Activated CD4-positive, alpha-beta T cell treated with anti-CD3 and anti-CD28 coated beads for 36 hours (primary cell): ENCODE measurements at places on chromosomes 5 and 9.

DNA sequence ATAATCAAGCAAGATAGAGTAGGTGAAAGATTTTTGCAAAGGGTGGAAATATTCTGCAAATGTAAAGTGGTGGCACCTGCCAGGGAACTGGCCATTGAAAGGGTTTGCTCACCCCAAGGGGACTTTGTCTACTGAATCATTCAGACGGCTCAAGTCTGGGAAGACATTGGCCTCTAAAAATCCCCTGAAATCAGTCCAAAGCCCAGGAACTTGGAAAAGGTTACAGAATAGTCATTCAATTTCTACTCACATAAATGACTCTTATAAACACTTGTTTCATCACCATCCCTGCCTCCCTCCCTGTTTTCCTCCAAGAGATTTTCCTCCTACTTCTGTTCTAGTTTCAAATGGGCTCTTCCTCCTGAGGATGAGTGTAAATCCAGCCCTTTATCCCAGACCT is 28.5 kb downstream of the ZNF366 start:
- DNase-seq, result no peak

DNA sequence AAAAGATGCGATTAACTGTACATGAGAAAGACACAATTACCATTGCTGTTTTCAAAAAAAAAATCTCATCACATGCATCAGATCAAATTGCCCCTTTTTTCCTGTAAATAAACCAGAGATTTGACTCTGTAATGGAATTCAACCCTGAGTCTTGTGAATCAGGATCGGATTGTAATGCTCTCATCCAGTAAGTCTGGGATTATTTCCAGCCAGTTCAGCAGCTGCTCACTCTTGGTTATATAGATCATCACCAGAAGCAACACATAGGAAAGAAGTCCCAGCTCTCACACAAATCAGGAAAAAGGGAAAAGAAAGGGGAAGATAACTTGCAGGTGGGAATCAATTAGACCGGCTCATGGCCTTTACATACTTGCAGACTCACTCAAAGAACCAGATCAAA is 97.8 kb upstream of the SPOCK1 start:
- DNase-seq, result no peak

DNA sequence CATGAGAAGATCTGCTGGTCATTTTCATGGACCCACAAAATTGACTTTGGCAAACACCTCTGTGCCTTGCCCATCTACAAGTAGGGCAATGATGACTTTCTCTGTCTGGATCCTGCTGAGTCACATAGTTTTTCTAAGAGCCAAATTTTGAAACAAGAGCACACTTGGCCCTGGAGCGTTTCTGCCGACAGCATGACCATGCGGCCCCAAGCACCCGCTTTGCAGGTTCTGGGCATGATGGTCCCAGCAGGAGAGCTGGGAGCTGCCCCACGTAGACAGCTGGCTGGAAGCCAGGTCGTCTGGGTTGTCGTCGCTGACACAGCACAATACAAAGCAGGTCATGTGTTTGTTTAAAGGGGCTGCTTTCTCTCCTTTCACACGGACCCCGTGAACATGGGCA is 159.8 kb downstream of the SYK start:
- DNase-seq, result no peak

- peak; percentile 92 for DNase-seq
Measured at GRCh38 chr9:89427621-89428221, 70.2 kb downstream of the SEMA4D start.

GRCh38 chr5:83955916-83956315 is 235.3 kb upstream of the HAPLN1 start:
- DNase-seq, result no peak

- no peak for DNase-seq
Measured at GRCh38 chr5:19855931-19856330, 132.1 kb downstream of the CDH18 start.

- DNase-seq, result peak; percentile 43
Measured at GRCh38 chr5:134503937-134504437, 21.5 kb upstream of the JADE2 start.

- no peak for DNase-seq
Measured at GRCh38 chr9:12956805-12957204, 182.0 kb downstream of the LURAP1L start.

DNA sequence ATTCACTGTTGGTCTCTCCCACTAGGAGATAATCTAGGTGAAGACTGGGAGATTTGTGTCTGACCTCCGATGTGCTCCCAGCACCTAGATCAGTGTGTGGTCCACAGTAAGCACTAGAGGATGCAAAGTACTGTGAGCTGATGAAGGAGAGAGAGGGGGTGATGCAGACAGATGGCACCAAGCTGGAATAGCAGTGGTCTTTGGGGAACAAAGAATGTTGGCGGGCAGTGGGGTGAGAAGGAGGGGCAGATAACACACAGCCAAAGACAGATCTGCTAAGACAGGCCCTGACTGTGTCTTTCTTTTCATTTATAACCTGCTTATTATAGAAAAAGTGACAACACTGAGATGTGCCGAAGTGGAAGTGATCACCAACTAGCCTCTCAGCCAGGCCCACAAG is 37.5 kb downstream of the ERGIC1 start:
- DNase-seq, result no peak

DNA sequence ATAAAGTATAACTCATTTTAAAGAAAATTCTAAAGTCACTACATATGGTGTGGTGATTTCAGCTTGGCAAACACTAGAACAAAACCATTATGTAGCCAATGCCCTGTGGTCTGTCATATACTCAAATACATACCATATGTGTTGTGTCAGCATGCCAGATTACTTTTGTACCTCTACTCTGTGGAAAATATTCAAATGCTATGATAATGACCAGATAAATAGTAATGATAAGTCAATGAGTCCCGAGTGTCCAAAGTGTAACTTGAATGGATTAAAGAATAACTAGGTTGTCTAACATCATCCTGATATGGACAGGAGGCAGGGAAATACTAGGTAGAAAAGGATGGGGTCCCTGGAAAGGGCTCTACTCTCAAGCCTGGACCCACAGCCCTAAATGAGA is 58.0 kb upstream of the IL6ST start:
- DNase-seq, result no peak

DNA sequence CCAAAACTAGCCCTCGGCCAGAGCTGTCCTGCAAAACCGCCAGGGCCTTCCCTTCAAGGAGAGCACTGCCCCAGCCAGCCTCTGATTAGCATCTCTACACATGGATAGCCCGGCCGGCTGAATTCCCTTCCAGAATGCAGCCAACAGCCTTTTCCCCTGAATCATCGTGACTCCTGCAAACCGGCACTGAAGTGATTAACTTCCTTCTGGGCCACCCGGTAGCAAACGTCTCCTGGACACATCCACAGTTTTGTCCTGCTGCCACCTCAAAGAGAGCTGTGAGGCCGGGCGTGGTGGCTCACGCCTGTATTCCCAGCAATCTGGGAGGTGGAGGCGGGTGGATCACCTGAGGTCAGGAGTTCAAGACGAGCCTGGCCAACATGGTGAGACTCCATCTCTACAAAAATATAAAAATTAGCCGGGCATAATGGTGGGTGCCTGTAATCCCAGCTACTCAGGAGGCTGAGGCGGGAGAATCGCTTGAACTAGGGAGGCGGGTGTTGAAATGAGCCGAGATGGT is 21.1 kb upstream of the EEIG1 start:
- no peak for DNase-seq

DNA sequence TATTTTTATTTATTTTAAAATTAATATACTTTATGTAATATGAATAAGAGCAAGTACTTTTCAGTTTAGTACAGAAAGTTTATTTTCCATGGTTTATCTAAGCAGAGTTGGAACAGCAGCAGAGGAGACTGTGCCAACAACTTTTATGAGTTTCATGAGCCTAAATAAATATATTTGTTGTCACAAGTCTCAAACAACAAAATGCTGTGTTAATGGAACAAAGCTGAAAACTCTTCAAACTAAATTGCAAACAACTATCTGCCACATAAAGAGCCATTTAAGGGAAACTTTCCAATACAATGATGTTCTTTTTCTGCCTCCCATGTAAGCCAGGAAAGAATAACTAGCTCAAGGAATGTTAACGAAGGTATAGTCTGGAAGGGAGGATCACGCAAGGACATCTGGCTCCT is 96.1 kb downstream of the FBN2 start:
- no peak for DNase-seq

- no peak for DNase-seq
Measured at GRCh38 chr5:60719329-60719728, 19.4 kb upstream of the DEPDC1B start.

- no peak for DNase-seq
Measured at GRCh38 chr5:36214436-36214835, 27.3 kb downstream of the NADK2 start.

DNA sequence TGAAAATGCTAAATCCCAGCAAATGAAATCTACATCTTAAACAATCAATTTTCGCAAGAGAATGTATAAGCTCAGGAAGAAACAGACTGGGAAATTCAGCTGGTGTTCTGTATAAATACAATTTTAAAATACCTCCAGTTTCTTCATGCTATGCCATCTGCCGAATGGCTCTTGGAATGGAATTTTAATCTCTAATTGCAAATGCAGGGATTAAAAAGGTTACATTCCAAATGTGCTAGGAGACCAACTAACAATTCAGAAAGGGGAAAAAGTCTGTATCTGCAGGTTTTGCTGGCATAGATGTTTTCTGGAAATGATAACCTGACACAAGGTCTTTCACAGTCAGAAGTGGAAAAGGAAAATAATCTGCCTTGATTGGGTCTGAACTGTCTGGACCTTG is 379.7 kb downstream of the MAT2B start:
- no peak for DNase-seq

DNA sequence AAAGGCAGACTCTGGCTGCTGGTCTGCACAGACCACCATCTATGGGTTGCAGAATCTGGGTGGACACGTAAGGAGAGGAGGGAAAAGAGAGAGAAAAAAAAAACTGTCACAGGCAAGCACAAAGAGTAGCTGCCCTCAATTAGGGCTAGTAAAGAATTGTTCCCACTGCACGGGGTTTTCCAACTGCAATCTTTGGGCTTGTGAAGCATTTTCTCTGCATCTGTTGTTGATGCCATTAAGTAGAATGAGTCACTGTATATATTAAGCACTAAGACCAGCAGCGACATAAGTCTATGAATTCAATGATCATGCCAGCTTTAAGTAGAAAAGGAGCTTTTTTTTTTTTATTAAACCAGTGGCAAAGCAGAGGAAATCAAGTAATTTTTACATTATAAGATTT is 40.2 kb downstream of the MED10 start:
- no peak for DNase-seq

GRCh38 chr9:130535818-130536521 is 43.4 kb upstream of the FUBP3 start:
- DNase-seq, result no peak

DNA sequence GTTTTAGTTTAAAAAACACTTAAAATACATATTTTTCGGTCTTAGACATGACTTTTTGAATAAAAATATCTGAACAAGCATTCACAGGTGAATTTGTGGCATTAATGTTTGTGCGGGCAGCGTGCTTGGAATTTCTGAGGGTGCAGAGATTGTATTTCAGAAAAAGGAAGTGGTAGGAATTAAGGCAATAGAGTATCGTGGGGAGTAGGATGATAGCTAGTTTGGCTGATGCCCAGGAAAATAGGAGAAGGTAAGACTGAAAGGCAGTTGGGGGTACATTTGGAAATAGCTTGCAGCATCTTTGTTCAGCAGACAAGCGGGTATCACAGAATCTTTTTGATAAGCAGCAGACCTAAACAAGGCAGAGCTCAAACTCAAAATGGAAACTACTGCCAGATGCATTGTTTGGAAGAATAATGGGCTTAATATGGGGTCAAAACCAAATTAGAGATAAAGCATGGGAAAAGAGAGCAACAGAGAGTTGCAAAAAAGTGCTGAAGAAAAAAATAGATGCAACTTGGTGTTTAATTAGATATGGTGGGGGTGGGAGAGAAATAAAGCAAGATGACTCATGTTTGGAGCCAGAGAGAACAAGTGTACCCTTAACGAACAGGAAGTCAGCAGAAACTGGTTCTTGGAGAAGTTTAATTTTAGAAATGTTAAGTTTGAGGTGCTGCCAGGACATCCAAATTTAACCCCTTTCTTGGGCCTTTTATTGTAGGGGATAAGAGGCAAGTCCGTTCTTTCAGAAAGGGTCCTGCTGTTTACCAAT is 85.7 kb upstream of the ARRDC3 start:
- no peak for DNase-seq

GRCh38 chr5:53211799-53212198 is 102.2 kb upstream of the MOCS2 start:
- DNase-seq, result peak; percentile 9

DNA sequence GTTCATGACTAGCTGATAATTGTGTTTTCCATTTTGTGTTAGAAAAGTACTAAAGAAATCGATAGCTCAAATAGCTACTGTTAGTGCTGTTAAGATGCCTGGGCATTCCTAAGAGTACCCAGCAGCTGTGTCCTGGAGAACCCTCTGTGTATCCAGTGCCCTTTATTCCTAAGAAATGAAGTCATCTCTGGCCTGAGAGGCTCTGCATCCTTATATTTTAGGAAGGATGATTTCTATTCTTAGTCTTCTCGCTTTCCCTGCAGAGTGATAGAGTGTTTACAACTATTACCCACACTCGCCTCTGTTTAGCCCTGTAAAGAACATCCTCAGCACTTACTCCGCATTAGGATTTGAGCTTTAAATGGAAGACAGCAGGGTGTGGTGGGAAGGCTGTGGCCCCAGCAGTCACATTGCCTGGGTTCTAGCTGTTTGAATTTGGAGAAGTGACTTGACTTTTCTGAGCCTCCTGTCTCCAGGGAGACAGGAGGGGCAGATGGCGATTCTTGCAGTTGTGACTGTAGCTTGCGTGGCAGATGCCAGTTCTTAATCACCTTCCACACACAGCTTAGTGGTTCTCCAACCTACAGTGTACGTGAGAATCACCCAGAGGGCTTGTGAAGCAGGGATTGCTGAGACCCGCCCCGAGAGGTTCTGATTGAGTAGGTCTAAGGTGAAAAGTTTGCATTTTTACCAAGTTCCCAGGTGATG is 177.2 kb upstream of the PITX1 start:
- no peak for DNase-seq

DNA sequence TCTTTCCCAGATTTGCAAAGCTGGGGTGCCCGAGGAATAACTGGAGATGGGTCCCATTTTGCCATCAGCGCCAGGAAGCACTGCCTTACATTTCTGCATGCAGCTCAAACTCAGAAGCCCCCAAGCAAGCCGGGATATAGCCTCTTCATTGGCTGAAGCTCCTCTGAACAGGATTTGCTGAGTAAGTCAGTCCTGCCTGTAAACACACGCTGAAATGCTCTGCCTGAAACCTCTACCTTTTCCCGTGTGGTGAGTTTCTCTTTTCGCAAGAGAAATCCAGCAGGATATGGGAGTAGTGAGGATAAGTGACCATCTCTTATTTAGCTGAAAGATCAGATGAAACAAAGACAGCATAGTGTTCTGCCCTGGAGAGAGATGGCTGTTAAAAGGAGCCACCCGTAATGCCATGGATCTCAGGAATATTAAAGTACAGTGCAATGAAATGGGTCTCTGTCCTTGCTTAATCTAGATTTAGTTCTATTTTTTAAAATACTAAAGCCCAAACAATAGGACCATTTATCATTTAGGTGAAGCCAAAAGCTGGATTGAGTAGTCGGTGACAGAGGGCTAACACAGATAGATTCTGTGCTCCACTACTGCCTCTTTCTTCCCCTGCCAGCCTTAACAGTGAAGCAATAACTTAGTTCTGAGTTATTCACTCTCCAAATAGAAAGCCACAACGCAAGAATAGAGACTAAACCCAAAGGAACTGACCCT is 177.5 kb upstream of the PPP2R2B start:
- DNase-seq, result no peak
